ENCODE measurements at places on chromosomes 5 and 9. TPM values are rescaled to one million over a fixed set of nuclear protein-coding genes. Genes with fewer than 3 reads are reported as not detected.

FABP6 gene
- total RNA-seq = not detected

SPATA31D4 gene
- total RNA-seq = not detected

TMEM215 gene
- not detected for total RNA-seq

LPCAT1 gene
- 47.3 TPM for total RNA-seq

PHF24 gene
- total RNA-seq = under 0.01 TPM

DNA sequence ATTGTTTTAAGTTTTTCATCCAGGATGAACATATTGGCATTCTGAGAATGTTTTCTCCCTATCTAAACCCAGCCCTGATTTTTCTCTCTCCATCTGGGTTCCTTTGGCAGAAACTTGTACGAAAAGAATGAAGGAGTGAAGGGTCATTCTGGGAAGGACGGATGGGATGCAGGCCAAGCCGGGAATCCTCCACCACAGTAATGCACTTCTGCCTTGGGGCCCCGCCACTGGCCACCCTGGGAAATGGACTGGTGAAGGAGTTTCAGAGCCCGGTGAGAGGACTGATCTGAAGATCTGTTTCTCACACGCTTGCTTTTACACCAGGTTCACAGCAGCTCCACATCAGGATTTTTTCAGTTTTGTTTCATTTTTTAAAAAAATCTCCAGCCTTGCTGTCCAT, 554.8 kb downstream of the BNC2 start:
- no peaks in the 10 kb centered on the region for H3K36me3 ChIP-seq
- no peak overlapping the region for H3K27ac ChIP-seq
- no peak overlapping the region for H3K4me3 ChIP-seq

DNA sequence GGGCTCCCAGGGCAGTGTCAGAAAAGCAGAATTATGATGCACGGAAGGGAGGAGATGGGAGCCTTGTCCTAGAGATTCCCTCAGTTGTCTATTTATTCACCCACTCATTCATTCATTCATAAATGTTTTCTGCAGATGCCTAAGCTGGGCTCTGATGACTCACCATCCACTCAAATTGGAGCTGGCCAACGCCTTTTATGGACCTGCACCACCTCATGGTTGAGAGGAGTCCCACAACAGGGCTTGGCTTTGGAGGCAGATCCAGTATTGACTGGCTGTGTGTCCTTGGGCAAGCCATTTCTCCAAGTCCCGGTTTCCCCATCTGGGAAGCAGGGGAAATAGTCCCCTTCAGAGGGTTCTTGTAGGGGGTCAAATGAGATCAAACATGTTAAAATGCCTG, 227.8 kb downstream of the MELK start:
- H3K27me3 ChIP-seq = no peaks in the 10 kb centered on the region
- no peaks in the 10 kb centered on the region for H3K36me3 ChIP-seq
- H3K4me3 ChIP-seq = no peak overlapping the region
- no peak for DNase-seq

DNA sequence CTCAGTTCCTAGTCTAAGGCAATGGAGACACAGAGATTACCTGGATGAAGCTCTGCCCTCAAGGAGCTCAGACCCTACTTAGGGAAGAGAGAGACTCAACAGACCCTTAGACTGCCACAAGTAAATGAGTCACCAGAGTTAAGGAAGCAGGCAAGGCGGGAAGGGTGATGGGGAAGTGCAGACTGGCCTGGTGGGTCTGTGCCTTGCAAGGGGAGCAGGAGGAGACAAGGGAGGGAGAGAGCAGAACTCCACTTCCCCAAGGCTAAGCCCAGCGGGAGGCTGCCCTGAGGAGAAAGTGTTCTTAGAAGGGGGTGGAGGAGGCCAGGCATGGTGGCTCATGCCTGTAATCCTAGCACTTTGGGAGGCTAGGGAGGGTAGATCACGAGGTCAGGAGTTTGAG, 83.7 kb downstream of the HRH2 start:
- no peaks in the 10 kb centered on the region for H3K4me1 ChIP-seq
- DNase-seq = no peak
- no peak overlapping the region for H3K27ac ChIP-seq
- H3K27me3 ChIP-seq = no peaks in the 10 kb centered on the region
- no peaks in the 10 kb centered on the region for H3K36me3 ChIP-seq

- DNase-seq = no peak
Measured at GRCh38 chr9:114112325-114112724, 13.2 kb upstream of the KIF12 start.

GRCh38 chr9:98897745-98898144, 46.0 kb upstream of the COL15A1 start:
- H3K27me3 ChIP-seq = no peaks in the 10 kb centered on the region
- DNase-seq = no peak
- no peak overlapping the region for H3K27ac ChIP-seq
- no peaks in the 10 kb centered on the region for H3K36me3 ChIP-seq
- H3K4me3 ChIP-seq = no peak overlapping the region

DNA sequence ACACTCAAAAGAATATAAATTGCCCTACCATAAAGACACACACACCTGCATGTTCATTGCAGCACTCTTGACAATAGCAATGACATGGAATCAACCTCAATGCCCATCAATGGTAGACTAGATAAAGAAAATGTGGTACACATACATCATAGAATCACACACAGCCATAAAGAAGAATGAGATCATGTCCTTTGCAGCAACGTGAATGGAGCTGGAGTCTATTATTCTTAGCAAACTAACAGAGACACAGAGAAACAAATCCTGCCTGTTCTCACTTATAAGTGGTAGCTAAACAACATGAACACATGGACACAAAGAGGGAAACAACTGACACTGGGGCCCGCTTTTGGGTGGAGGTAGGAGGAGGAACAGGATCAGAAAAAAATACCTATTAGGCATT, 2062.2 kb upstream of the CDH6 start:
- H3K36me3 ChIP-seq = no peaks in the 10 kb centered on the region
- no peak for DNase-seq
- H3K4me1 ChIP-seq = no peaks in the 10 kb centered on the region
- H3K27ac ChIP-seq = no peak overlapping the region

Measured in uterus (tissue), 4 donors.